CD14-positive monocyte (primary cell): ENCODE measurements at places on chromosomes 12 and 14.

GRCh38 chr14:101557811-101558738 is 3.2 kb upstream of the DIO3 start:
- no peak for DNase-seq

- DNase-seq, result no peak
Measured at GRCh38 chr14:69073915-69074314, 79.0 kb downstream of the DCAF5 start.

DNA sequence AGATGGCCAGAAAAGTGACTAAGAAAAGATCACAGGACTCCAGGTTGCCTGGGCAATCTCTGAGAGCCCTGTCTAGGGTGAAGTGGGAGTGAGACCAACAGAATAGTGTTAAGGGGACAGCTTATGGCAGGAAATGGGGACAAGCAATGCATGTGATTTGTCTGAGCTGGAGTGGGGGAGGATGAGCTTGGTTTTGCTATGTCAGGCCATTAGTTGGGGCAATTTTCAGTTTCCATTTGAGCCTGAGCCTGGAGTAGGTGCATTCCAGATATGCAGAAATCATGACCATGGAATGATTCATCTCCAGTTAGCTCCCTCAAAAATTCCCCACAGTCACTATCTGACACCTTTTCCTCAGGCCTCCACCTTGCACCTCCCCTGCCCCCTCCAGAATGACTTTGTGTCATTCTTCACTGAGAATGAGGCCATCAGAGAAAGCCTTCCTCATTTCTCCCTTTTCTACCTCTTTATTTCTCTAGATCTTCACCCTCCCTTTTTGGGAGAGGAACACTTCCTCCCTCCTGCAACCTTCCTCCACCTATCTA is 150.9 kb upstream of the PLEKHG7 start:
- DNase-seq, result peak; percentile 79

DNA sequence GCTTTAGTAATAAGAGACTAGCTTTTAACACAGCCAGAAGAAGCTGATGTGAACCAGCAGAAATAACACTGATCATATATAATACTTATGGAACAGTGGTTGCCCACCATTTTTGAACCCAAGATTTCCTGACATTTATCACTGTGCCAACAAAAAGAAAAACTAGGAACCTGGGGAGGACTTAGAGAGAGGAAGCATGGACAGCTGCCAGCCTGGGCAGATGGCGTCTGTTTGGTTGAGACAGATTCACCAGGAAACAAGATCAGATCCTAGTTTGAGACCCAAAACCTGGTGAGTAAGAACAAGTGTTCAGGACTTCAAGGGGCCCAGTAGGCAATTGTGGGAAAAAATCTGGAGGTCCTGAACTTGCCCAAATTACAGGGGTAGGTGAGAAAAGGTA is 95.3 kb downstream of the BICD1 start:
- DNase-seq, result no peak

- no peak for DNase-seq
Measured at GRCh38 chr12:15774819-15775218, 14.4 kb downstream of the EPS8 start.

- no peak for DNase-seq
Measured at GRCh38 chr14:67269298-67270060, 28.2 kb downstream of the PALS1 start.

GRCh38 chr12:112183141-112184021 is 58.0 kb downstream of the TRAFD1 start:
- no peak for DNase-seq

GRCh38 chr14:64584190-64584589 is 34.4 kb downstream of the PPP1R36 start:
- no peak for DNase-seq

DNA sequence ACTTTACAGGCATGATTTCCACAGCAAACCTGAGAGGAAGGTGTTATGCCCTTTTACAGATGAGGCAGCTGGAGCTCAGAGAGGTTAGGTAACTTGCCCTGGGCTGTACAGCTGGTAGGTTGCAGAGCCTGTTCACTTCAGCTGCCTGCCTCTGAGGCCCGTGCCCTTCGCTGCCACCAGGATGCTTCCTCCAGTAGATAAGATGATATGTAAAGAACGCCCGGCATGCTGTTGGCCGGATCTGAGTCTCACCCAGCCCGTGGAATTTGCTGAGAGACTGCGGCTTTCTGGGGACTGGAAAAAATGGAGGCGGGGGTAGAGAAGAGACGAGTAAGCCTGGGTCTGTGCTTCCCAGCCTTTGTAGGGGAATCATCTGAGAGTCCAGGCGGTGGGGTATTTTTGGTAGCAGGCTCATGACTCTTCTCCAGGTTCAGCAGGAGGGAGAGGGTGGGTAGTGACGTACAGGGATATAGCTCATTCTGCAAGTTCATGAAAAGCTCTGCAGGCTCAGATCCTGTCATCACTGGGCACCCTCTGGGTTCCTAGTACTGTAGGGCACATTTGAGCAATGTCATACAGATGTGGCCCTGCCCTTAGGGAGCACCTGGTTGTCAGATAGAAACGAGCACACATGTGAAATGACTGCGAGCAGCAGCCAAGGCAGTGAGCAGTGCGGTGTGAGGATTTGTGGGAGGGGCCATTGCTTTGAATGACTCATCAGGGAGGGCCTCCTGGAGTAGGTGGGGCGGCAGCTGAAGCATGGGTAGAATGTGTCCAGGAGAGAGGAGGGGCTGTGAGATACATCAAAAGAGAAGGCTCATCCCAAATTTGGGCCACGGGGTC is 159.4 kb downstream of the TSPAN9 start:
- DNase-seq, result no peak

DNA sequence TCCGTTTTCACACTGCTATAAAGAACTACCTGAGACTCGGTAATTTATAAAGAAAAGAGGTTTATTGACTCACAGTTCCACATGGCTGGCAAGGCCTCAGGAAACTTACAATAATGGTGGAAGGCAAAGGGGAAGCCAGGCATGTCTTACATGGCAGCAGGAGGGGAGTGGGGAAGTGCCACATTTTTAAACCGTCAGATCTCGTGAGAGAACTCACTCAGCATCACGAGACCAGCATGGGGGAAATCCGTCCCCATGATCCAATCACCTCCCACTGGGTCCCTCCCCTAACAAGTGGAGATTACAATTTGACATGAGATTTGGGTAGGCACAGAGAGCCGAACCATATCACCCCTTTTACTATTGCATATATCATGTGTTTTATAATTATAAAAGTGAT is 2.0 kb upstream of the PIGH start:
- no peak for DNase-seq

DNA sequence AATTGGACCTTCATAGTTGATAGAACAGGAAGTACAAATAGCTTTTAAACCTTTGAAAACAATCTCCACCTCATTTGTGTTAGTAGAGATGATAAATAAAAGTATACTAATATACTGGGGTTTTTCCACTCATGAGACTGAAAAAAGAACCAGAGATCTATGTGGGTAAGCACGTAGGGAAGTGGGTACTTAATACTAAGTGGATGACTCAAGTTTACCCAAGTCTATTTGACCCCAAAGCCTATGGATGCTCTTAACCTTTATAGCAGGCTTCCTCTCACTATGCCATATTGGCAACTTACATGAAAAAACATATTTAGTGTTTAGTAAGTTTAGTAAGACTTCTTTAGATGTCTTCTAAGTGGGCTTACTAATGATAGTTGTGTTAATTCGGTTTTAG is 49.2 kb upstream of the CHPT1 start:
- DNase-seq, result no peak

DNA sequence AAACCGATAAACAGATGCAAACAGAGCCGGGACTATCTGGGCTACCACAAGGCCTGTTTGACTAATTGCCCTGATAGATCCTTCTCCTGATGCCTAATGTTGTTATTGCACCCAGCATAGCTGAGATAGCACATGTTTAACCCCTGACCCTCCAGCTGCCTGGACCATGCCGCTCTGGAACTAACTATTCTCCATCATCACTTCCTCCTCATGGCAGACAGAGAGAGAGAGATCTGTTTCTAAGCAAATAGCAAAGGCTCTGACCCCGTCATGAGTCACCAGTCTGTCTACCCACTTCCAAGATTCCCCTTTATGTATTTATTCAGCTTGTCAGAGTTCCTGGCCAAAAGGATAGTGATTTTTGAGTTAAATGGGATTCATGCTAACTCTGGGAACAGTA is 58.2 kb upstream of the FLRT2 start:
- DNase-seq, result no peak

DNA sequence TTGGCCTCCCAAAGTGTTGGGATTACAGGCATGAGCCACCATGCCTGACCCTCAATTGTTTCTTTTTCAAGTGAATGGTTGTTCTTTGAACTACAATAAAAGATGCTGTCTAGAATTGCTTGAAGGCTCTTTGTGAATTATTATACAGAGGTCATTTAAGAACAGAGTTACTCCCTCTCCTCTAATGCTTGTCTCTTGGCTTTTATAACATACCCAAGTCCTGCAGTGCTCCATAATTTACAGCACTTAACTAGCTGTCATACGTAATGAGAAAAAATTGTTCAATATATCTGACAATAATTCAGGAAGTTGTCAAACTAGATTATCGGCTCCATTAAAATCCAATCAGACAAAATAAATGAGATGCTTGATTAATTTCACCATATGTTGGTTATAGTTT is 823.0 kb upstream of the ATXN7L3B start:
- no peak for DNase-seq
